ENCODE measurements at places on chromosomes 1 and 21.

DNA sequence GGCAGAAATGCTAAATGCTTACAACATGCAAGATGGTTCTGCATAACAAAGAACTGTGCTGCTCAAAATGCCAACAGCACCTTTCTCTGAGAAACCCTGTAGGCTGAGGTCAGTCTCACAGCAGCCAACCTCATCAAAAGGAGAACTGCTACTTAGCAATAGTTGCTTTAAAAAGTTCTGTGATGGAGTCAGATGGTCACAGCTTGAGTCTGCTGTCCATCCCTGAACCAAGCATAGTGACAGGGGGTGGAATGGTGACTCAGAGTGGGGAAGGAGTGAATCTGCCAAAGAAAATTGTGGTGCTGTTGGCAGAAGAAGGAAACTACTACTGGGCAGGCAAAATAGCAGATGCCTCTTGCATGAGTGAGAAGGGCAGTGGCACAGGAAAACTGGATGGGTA is 106.0 kb upstream of the FAM78B start:
- DNase-seq = no peak

DNA sequence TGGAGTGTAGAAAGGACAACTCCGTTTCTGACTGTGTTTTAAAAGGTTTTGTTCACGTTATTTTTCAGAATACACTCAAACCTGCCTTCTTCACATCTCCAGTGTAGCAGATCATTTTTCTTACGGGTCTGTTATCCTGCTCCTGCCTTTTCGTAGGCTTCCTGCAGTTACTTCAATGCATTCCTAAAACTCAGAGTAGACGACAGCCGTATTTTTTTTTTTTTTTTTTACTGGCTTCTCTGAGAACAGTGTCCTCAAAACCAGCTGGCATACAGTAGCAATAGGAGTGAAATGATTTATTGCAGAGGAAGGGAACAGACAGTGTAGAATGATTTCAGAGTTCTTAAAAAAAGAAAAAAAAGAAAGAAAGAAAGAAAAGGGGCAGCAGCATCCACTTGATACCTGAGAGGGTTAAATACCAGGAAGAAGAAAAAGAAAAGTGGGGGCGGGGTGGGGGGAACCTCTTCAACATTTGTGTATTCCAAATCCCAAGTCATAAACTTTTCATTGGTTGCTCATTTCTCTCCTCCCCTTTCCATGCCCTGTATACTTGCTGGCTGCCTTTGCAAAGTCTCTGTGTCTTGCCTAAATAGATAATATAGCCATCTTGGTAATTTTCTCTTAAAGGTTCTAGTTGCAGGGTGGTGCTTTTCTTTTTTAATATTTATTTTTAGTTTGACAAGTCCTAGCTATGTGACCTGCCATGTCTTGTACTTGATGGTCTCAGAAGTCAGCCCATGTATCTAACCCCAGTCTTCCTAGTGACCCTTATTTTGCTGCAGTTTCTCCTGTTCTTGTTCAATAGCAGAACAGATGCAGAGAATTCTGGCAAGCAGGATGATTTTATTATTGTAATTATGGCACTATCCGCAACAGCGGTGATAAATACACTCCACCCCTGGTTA is 2.8 kb downstream of the TGFB2 start:
- DNase-seq = peak; percentile 85

GRCh38 chr1:89670711-89671110 is 37.8 kb downstream of the LRRC8C start:
- DNase-seq = no peak

- DNase-seq = no peak
These were observed 201.8 kb upstream of the GREM2 start for GRCh38 chr1:240813720-240814119.

GRCh38 chr21:42063191-42063570 is 7.9 kb upstream of the UMODL1 start:
- no peak for DNase-seq

DNA sequence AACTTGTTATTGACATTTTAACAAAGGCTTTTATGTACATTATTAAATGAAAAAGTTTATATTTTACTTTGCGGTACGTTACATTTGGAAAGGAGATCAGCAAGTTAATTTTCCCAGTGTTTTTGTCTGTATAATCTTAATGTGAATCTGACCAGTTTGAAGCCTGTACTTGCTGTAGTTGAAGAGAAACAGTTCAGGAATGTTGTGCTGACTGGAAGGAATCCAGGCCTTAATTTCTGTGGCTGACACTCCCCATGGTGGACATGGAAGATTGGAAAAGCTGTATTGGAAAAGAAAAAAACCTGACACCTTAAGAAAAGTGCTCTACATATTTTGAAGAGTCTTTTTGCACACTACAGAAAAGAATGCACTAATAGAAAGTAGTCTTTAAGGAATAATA is 15.5 kb downstream of the LEPR start:
- peak; percentile 82 for DNase-seq

DNA sequence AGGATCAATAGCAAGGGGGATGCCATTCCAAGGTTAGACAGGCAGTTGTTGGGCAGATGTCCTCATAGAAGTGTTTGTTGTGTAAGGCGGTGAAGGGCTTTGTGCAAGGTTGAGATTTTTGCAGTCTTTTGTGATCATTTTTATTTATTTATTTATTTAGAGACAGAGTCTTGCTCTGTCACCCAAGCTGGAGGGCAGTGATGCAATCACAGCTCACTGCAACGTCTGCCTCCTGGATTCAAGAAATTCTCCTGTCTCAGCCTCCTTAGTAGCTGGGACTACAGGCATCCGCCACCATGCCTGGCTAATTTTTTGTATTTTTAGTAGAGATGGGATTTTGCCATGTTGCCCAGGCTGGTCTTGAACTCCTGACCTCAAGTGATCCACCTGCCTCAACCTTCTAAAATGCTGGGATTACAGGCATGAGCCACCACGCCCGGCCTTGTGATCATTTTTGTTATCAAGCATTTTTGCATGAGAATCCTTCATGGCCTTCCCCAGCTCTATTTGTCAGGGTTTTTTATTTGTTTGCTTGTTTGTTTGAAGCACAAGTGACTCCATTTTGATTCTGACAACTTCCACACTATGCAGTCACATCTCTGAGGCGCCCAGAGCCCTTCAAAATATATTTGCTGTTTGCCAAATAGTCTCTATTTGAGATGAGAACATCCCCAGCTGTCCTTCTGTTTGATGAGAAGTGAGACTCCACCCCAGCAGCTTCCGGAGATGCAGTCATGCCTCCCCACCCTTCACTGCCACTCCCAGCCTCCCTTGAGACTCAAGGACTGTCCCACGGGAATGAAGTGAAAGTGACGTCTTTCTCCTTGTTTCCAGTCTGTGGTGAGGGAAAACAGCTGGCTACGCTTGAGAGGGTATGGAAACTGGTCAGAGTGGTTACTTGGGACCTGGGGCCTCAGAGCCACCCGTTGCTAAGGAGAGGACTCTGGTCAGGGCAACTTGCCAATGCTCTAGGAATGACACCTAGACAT is 38.0 kb downstream of the TMEM50B start:
- DNase-seq = peak; percentile 85

DNA sequence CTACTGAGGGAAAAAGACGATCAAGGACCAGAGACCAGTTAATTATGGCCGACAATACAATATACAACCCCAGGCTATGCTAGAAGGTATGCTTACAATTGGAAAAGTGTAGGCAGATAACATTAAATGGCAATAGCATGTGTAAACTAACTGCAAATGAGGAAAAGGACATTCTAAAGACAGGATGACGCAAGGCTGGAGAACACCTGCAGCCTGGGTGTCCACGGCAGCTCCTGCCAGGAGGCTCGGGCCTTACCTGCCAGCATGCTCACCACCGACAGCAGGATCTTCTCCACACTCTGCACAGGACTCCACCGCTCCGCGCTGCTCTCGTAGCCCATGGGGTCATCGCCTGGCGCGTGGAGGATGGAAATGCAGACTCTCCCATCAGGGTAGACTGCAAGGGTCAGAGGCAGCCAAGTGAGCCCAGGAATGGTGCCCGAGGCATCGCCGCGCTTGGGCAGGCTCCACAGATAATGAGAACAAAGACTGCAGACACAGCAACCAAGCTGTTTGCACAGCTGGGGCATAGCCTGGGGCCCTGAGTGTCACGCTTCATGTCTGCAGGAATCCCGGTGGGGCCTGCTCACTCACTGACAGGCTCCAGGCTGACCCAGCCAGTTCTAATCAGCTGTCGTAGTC is 28.2 kb downstream of the UBE2G2 start:
- DNase-seq = no peak

DNA sequence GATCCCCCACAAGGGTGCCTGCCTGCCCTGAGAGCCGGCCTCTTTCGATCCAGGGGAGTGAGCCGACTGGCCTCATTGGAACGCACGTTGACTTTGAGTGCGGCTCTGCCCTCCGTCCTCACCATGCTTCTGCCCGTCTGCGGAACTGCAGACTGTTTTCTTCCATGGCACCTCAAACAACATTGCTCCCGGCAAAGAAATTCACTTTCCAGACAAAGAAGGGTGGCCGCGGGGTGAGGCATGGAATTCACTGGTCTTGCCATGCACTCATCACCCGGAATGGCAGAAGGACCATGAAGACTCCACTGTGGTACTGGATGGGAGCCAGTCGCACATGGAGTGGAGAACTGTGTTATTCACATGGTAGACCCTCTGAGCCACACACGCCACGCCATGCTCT is 169.5 kb downstream of the NPHP4 start:
- DNase-seq = no peak

DNA sequence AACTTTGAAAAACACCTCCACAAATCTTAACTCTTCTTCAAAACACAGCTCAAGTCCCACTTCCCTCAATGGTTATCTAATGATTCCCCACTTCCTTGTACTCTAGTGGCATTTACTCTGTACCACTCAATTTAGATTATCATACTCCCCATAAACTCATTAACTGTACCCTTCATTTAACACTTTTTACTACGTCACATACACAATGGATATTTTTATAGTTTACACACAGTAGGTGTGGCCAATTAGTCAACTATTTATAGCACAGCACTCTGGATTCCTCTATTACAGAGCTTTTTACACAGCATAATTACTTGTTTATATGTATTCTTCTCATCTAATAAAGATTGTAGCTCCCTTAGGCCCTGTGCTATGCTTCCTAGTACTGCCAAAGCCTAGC is 62.1 kb downstream of the FOXJ3 start:
- DNase-seq = no peak
